ENCODE measurements at places on chromosomes 7 and 10.
A peak's percentile ranks its signal among the peaks of the same experiment; 100 is the strongest.

DNA sequence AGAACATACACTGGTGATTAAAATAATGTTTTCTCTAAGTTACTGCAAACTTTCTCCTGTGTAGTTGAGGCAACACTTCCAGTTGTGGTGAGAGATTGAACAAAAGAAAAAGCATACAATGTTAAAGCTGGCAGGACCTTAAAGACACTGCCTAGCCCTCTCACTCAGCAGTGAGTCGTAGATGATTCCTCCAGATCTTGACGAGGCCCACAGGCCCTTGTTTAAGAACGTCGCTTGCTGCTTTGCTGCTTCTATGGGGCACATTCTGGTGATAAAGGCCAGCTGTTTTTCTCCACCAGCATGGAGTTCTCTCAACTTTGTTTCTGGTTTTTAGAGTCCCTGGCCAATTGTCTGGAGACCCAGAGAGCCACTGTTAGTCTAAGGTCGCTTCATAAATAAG lies 2.8 kb upstream of the DENND11 start:
- no peak for DNase-seq

DNA sequence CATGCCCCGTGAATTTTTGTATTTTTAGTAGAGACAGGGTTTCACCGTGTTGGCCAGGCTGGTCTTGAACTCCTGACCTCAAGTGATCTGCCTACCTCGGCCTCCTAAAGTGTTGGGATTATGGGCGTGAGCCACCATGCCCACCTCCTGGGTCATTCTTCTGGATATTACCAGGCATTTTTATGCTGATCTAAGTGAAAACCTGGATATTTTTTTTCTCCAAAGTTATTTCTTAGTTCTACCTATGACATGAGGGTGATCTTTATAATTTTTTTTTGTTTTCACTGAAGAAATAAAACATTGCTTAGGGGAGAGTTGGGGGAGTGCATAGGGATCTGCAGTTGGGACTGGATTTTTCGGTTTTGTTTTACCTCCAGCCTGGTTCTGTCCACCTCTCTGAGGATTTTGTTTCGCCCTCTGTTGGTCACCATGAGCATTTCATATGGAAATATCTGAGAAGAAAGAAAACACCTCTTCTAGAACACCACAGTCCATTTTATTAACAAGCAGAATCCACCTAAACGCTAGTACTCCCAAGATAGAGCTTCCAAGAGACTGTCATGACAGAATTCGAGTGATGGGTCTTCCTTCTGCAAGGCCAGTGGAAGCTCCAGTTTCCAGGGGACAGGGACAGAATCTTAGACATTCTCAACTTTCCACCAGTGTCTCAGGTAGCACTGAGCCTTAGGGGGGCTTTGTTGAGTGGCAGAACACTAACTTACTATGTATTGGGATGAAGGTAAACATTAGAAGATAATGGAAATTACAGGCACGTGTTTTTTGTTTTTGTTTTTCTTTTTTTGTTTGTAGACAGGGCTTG lies 33.4 kb upstream of the AFAP1L2 start:
- no peak for DNase-seq

DNA sequence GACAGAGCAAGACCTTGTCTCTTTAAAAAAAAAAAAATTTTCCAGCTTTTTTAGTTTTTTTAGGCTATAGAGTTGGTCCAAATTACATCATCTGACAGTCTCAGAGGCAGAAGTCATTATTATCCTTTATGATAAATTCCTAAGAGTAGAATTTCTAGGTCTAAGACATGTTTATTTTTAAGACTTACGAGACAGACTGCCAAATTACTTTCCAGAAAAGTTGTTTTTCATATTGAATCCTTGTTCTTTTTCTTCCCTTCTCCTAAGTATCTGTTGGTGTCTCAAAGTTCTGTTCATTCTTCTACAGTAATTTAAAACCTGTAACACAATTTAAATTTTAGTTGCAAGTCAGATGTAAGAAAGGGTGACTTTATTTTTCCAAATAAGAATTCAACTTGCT lies 421.4 kb downstream of the GALNT17 start:
- no peak for DNase-seq

GRCh38 chr7:22717760-22718159 lies 9.2 kb upstream of the IL6 start:
- DNase-seq = no peak

- DNase-seq = no peak
These were observed 40.6 kb upstream of the ADD3 start for GRCh38 chr10:109966961-109967738.

- DNase-seq = no peak
These were observed 89.3 kb downstream of the VOPP1 start for GRCh38 chr7:55483046-55483445.

- no peak for DNase-seq
These were observed 73.7 kb downstream of the AP3M1 start for GRCh38 chr10:74076961-74077360.

GRCh38 chr10:11782793-11783557 lies 40.2 kb upstream of the PROSER2 start:
- DNase-seq = peak; percentile 23

- DNase-seq = no peak
These were observed 47.2 kb downstream of the SORBS1 start for GRCh38 chr10:95513941-95514392.

GRCh38 chr10:89478085-89478738 lies 57.2 kb downstream of the SLC16A12 start:
- DNase-seq = no peak

DNA sequence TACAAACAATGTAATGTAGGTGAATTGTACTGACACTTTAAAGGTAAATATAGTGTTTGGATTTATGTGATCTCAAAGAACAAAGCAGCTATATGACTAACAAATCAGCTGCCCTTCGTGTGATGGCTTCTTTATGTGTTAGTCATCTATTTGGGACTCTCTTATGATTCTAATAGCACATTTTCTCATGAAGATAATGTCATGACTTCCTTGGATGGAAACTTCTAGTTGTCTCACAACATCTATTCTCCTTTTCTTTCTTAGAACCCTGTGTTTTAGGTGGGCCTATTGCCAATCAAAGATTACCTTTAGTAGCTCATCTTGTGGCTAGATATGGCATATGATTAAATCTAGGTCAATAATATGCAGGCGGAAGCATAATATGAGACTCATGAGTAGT lies 45.0 kb downstream of the TMEM106B start:
- no peak for DNase-seq

GRCh38 chr10:114852197-114852596 lies 30.6 kb downstream of the FHIP2A start:
- DNase-seq = no peak

Data from LNCaP clone FGC (cell line).